ENCODE measurements at places on chromosomes 4 and X. TPM values are rescaled to one million over a fixed set of nuclear protein-coding genes. Genes with fewer than 3 reads are reported as not detected.
A peak's percentile ranks its signal among the peaks of the same experiment; 100 is the strongest.

DNA sequence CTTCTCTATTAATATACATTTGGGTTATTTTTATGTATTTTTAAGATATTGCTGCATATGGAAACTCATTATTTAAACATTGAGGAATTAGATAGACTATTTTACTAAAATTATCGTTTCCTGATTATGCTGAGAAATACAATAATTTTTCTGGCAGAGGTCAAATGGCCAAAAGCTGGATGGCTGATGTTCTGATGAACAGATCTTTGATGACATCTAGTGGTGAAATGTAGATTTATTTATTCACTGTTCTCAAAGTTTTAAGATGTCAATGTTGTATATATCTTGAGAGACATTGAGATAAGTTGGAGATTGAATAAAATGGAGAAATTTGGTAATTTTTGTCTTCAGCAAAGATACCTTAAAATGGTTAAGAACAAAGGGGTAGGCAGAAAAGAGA, 96.2 kb downstream of the UGT8 start:
- peak; percentile 44 for DNase-seq

- peak; percentile 17 for DNase-seq
Observed at GRCh38 chrX:9642270-9642995, 123.2 kb downstream of the GPR143 start.

DNA sequence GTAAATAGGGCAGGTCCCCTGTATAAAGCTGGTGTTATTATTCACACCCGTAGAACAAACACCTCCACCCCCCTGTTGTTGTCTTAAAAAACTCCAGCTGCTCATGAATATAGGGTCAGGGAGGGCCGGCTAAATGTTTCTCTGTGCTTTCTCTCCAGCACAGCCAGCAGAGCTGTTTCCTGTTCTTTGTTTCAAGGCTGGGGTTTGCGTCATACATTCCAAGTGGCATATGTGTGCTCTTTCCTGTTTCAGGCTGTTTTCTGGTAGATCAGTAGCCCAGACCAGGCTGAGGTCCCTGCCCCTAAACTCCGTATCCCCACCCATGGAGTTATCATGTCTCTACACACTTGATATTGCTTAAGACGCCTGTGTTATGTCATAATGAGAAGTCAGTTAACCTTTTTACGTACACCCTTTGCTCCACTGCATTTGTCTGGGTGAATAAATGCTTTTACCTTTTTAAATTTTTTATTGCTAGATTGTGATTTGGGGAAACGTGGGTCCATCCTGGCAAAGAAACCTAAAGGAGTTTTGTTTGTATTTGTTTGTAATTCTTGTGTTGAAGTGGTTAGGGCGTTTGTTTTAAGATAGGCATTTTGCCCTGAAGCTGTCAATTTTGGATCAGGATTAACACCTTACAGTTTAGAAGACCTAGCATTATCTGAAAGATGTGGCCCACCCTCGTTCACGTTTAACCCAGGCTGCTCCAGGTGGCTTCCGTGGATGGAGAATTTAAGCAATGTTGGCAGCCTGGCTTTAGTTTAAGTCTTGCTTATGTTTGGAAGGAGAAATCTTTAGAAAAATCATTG, 3.3 kb downstream of the KLF3 start:
- peak; percentile 92 for DNase-seq

DNA sequence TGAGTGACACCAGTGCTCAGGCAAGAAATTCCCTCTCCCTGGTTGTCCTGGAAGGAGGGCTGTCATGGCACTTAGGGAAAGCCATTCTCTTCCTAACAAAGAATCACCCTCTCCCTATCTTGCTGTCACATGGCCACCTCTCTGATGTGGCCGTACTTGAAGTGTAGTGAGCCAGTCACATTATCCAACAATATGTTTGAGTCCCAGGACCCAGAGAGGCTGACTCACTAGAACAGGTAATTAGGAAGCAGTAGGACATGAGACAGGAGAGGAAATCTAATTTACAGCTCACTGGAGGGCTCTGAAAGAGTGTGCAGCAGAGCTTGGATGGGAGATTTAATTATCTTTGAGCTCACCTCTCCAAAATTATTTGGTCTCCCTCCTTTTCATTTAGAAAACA, 299.1 kb downstream of the ARHGAP24 start:
- no peak for DNase-seq

GRCh38 chr4:75385106-75385505, 129.1 kb downstream of the RCHY1 start:
- DNase-seq, result no peak

GRCh38 chr4:83149865-83150652, 35.5 kb upstream of the PLAC8 start:
- DNase-seq, result no peak

SRPX gene
- not detected for total RNA-seq

GRCh38 chr4:177419434-177419833, 22.8 kb downstream of the AGA start:
- no peak for DNase-seq

DNA sequence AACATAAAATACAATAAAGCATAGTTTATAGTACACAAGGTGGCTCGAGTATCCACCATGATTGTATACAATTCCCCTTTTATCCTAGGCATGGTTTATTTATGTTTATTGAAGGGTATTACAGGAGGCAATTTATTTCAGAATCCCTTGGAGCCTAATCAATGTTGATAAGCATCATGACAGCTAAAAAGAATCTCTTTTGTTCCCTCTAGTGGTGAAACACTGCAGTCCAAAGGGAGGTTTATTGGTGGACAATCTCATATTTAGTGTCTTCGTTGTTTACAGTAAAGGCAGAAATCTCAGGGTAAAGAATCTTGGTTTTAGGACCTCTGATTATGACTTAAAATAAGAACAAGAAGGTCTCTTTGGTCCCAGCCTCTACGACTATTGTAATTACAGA, 1712.5 kb downstream of the C4orf33 start:
- DNase-seq, result no peak

DNA sequence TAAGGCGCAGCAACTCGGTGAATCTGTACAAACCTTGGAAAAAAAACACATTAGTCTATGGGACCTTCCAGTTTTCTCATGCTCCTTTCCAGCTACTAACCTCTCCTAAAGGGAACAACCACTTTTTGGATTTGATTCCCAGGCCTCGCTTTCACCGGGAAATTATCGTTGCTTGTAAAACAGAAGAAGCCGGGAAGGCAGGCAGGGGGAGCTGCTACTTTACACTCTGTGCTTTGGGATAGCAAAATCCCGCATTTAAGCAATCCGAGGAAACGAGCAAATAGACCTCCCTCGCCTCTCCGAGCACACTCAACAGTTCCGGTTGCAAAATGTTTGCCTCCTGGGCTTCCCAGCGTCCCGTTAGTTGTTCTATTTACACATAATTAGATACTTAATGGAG, 1.2 kb downstream of the CD38 start:
- DNase-seq, result peak; percentile 38

ADGRG4 gene
- total RNA-seq, result not detected

GRCh38 chr4:26942871-26943270, 82.2 kb downstream of the STIM2 start:
- DNase-seq, result no peak

MXRA5 gene
- not detected for total RNA-seq

ZIC3 gene
- not detected for total RNA-seq

HTN1 gene
- total RNA-seq, result not detected

DNA sequence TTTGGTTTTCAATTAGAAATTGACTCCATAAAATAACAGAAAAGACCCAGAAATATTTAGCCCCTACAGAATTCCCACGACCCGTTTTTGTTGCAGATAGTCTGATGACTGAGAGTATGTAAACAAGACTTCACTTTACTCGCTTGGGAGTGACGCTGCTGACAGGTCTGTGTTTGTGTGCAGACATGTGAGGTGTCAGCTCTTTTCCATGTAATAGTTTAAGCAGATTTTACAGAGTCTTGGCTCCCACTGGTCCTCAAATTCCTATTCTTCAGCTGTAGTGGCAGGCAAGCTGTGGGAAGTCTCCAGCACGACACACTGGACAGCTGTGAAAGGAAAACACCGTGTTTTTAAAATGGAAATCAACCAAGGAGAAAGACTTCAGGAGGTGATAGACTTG, 455.7 kb downstream of the GABRG1 start:
- DNase-seq, result no peak

LAMTOR3 gene
- total RNA-seq, result 25.9 TPM

PNMA5 gene
- total RNA-seq, result not detected

DNA sequence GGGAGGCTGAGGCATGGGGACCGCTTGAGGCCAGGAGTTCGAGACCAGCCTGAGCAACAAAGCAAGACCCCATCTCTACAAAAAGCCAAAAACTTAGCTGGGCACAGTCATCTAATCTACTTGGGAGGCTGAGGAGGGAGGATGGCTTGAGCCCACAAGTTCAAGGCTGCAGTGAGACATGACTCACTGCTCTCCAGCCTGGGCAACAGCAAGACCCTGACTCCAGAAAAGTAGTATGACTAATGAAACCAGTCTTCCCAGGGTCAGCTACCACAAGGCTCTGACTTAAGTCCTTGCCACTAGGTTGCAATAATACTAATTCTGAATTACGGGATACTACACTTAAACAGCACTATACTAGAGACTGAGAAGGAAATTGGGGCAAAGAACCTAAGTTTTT, 33.1 kb downstream of the ERVMER34-1 start:
- no peak for DNase-seq

GRCh38 chrX:68832101-68832416, 3.2 kb downstream of the EFNB1 start:
- no peak for DNase-seq

TMPRSS11B gene
- total RNA-seq, result not detected

HSFX4 gene
- total RNA-seq, result not detected

- DNase-seq, result no peak
Observed at GRCh38 chr4:171390626-171391025, 422.6 kb upstream of the GALNTL6 start.

- no peak for DNase-seq
Observed at GRCh38 chrX:11786862-11787261, 28.8 kb downstream of the MSL3 start.

NRK gene
- total RNA-seq, result not detected

GRCh38 chr4:22323691-22324090, 192.2 kb downstream of the ADGRA3 start:
- DNase-seq, result no peak

TCP11X1 gene
- total RNA-seq, result not detected

DNA sequence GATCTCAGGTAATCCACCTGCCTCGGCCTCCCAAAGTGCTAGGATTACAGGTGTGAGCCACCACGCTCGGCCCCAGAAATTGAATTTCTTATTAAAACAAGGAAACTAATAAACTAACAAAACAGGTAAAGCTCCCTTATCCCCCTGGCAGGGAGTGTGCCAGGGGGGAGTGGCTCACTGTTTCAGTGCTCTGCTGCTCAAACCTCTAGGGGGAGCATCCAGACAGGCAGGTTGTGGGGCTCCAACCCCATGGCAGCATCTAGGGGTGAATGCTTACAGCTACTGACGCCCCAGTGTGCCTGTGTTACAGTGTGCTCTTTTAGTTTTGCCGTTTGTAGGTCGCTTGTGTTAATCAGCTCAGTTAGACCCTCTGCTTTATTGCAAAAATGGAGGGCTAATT, 605.0 kb downstream of the GABRG1 start:
- DNase-seq, result no peak

- no peak for DNase-seq
Observed at GRCh38 chr4:4860600-4861389, 1.3 kb downstream of the MSX1 start.

DNA sequence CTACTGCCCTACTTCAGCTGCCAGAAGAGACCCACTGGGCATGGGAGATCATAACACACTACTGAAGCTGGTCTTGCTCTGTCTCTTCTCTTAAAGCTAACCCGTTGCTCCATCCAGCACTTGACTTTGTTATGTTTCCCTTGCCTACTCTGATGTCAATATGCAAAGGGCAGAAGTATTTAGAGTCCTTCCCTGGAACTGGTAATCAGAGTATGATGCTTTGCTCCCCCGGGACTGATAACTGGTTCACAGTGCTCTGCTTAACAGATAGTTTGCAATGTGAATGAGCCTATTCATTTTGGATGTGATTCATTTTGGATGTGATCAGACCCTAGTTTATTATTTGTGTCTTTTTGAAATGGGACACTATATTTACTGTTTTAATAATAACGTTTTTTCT, 12.3 kb upstream of the UCP1 start:
- no peak for DNase-seq

DNA sequence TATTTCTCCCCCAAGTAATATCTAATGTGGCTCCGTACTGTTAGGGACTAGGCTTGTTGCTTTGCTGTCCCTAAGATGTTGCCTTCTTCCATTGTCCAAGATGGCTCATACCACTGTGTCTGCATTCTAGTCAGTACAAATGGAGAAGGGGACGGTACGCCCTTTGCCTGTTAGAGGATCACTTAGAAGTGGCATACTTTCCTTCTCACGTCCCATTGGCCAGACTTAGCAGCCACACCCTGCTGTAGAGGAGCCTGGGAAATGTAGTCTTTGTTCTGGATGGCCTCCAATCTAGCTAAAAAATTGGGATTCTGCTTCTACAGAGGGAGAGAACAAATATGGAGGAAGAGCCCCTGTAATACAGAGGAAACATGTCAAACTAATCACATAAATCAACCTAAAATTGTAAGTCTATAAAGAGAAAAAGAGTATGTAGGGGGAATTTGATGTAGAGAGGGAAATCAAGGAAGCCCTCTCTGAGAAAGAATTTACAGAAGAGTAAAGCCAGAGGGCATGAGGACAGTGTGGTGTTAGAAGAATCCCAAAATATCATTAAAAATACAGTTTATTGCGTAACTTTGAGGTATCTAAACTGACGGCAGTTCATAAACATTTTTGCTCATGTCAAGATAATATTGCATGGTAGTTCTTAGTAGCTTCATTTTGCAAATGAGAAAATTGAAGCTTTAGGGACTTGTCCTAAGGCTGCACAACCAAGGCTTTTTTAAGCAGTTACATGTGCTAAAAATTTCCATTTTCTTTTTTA, 15.1 kb downstream of the PRIMPOL start:
- DNase-seq, result no peak

All from natural killer cell (primary cell).